ENCODE measurements at places on chromosomes 1 and 21.
A peak's percentile ranks its signal among the peaks of the same experiment; 100 is the strongest.

DNA sequence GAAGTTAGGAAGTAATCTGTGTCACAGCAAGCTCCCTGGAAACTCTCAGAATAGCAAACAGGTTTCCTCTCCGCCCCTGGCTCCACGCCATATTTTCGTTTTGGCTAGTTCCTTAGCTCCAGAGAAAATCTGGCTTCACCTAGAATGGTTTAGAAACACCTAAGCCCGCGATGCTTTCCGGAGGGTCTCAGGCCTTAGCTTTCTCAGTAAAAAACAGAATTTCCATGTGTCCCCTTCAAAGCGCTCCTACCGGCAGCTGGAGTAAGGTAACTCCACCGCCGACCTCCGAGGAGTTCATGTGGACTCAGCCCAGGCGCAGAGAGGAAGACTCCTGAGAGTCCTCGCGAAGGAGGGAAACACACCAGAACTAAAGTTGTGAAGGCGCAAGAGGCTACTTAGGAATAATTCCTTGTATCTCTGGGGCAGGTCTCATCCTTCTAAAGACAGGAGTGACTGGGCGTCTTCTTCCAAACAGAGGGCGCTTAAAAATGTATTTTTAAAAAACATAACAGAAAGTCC, 406 bp downstream of the KIAA0040 start:
- peak overlapping the region; percentile 86 for H3K4me3 ChIP-seq
- peak overlapping the region; percentile 89 for H3K27ac ChIP-seq
- H3K36me3 ChIP-seq: peaks cover 22% of the 10 kb centered on the region
- H3K4me1 ChIP-seq: peaks cover 42% of the 10 kb centered on the region
- H3K27me3 ChIP-seq: no peaks in the 10 kb centered on the region

DNA sequence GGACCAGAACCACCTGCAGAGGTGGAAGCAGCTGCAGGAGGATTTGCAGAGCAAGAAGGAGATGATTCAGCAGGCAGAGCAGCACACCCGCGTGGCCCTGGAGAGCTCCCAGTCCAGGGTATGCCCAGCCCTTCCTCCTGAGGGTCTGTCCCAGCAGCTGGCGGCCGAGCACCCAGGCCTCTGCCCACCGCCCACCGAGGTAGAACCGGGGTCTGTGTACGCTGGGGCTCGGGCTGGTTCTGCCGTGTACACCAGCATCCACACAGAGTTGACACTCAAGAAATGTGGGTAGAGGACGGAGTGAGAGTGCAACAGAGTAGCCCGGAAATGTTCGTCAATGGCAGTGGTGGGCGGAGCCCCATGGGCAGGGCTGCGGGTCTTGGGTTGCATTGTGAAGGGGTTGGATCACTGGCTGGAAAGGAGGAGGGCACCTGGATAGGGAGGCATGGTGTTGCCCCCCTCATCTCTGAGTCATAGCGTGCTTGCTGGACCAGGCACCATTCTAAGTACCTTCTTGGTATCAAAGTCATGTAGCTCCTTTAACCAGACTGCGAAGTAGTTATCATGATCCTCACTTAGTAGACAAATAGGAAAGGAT, 5.1 kb upstream of the SMIM1 start:
- no peak for DNase-seq
- no peak overlapping the region for H3K4me3 ChIP-seq
- H3K27ac ChIP-seq: no peak overlapping the region
- H3K4me1 ChIP-seq: no peaks in the 10 kb centered on the region

DNA sequence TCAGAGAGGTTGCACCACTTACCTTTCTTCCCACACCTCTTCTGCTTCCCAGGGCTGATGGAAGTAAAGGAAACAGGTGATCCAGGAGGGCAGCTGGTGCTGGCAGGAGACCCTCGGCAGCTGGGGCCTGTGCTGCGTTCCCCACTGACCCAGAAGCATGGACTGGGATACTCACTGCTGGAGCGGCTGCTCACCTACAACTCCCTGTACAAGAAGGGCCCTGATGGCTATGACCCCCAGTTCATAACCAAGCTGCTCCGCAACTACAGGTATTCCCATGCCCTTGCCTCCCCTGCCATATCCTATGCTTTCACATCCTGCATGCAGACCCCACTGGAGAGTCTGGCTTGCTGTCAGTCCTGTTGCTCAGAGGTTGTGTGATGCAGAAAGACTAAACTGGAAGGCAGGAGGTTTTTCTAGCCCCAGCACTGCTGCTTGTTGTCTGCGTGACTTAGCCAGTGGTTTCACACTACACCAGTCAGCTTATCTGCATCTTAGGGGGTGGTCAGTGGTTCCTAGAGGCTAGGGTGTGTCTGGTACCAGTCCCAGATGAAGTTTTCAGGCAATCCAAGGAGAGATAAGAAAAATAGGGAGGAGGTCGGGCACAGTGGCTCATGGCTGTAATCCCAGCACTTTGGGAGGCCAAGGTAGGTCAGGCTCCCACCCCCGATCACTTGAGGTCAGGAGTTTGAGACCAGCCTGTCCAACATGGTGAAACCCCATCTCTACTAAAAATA, 10.2 kb downstream of the RHOC start:
- H3K4me3 ChIP-seq: no peak overlapping the region
- H3K36me3 ChIP-seq: peaks cover 34% of the 10 kb centered on the region
- DNase-seq: no peak

- peaks cover 44% of the 10 kb centered on the region for H3K4me1 ChIP-seq
- no peaks in the 10 kb centered on the region for H3K27me3 ChIP-seq
- no peak overlapping the region for H3K27ac ChIP-seq
- DNase-seq: no peak
- H3K4me3 ChIP-seq: peak overlapping the region; percentile 74
These were observed 1.7 kb downstream of the IKBKE start for GRCh38 chr1:206472024-206472423.

DNA sequence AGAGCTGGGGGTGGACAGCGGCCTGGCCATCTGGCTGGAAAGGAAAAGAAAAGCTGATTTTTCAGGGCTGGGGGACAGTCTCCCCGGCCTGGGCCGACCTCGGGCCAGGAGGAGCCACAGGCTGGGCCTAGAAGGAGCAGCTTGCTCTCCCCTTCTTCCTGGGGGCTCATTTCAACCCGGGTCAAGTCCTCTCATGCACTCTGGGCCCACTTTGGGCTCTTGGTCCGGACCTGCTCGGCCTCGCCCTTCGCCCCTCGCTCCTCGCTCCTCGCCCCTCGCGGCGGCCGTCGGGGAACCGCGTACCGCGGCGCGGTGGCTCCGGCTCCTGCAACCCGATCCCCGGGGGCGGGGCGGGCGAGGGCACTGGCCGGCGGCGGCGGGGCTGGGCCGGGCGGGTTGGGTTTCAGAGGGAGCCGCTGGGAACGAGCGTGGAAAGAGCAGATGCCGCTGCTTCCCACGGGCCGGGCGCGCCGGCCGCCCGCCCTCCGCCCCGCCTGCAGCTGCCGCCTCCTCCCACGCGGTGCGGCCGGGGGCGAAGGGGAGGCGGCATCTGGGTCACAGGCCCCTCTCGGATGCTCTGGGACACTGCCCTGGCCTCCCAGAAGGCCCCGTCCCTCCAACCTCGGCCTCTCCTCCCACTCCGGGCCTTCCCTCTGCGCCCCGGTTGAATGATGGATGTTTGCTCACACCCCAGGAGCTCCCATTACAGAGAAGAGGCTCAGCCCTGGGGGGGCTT, 6.6 kb downstream of the HEYL start:
- no peak overlapping the region for H3K27ac ChIP-seq
- H3K27me3 ChIP-seq: peaks cover 88% of the 10 kb centered on the region
- H3K36me3 ChIP-seq: no peaks in the 10 kb centered on the region
- DNase-seq: peak; percentile 49

DNA sequence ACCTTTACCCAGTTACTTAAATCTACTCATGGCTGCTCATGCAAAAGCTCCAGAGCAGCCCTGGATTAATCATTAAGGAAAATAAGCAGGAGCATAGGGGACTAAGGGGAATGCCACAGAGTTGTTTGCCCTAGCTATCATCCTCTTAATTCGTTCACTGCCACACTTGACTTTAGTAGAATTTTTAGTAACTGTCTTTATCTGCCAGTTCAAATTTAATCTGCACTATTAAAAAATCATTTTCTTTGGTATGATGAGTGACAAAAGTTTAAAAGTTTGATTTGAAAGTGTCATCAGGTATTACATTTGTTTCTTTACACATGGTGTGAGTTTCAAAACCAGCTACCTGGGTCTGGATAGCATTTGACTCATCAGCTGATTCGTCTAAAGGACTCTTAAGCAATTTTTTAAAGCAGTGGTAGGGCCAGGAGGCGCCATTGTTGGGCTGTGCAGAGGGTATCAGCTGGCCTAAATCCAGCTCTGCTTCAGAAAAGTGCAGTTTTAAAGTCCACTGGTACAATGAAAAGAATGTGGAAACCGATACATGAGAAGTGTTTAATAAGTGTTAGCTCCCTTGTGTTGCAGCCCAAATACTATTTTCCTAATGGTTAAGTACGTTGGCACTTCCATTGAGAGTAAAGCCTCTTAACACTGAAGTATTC, 69.9 kb upstream of the DR1 start:
- H3K36me3 ChIP-seq: no peaks in the 10 kb centered on the region
- H3K4me1 ChIP-seq: peaks cover 28% of the 10 kb centered on the region
- H3K27ac ChIP-seq: no peak overlapping the region
- no peak overlapping the region for H3K4me3 ChIP-seq
- no peaks in the 10 kb centered on the region for H3K27me3 ChIP-seq

All from Calu3 (cell line).